ENCODE measurements at places on chromosomes 4 and X.

DNA sequence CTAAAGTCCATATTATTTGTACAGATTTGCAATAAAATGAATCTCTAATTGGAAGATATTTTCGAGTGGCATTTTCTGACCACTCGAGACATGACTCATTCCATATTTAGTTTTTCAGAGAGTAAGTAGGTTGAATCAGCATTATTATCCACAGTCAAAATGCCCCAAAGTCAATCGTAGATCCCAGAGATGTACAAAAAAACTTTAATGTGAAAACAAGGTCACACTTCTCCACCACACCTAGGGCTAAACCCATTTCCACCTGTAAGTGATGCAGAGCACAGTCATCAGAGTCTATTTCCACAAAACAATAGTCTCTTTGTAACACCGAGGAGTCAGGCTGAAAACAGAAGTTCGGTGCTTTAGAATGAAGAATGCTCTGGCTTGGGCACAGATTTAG, 117.1 kb upstream of the TENM3 start:
- no peak for DNase-seq

DNA sequence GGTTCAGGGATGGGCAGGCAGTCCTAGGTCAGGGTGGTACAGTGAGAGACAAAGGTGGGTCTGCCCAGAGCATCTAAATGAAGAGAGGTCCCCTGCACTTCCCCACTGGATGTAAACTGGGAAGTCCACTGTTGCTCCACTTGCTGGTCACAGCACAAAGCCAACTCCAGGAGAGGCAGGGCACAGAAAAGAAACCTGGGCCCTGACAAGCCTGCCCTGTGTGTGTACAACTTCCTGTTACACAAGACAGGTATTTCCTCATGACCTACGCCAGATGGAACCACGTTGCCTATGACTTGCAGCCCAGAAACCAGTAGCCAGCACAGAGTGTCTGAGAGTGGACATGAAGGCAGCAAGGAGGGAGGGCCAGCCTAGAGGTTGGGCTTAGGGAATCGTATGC, 161.8 kb downstream of the SH3KBP1 start:
- no peak for DNase-seq

GRCh38 chr4:147968641-147969040, 236.8 kb downstream of the ARHGAP10 start:
- DNase-seq: no peak

- DNase-seq: no peak
Observed at GRCh38 chr4:84985952-84986351, 19.5 kb upstream of the WDFY3 start.

DNA sequence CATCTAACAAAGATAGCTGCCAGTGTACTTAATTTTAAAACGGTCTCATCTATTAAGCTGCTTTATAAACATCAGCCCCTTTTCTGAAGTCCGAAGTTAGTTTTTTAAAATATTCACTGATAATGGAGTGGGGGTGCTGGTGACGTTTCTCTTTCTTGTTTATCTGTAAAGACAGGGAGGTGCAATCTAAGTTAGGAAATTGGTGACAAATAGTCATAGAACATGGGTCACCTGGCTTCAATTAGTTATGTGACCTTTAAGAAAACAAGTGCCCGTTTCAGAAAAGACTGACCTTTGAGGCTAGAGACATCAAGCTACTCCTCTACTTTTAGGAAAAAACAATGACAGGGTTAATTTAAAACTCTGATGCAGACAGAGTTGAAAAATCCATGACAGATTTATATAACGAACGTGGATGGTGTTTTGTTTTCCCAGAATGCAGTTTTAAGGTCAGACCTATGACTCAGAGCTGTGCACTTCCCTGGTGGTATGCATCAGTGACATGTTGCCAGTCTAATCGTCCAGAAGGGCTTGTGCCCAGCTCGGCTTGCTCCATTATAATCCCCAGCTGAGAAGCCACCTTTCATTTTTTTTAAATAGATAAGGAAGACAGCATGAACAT, 38.2 kb downstream of the FHL1 start:
- no peak for DNase-seq

GRCh38 chrX:134998246-134998645, 7.5 kb downstream of the SMIM10 start:
- no peak for DNase-seq

DNA sequence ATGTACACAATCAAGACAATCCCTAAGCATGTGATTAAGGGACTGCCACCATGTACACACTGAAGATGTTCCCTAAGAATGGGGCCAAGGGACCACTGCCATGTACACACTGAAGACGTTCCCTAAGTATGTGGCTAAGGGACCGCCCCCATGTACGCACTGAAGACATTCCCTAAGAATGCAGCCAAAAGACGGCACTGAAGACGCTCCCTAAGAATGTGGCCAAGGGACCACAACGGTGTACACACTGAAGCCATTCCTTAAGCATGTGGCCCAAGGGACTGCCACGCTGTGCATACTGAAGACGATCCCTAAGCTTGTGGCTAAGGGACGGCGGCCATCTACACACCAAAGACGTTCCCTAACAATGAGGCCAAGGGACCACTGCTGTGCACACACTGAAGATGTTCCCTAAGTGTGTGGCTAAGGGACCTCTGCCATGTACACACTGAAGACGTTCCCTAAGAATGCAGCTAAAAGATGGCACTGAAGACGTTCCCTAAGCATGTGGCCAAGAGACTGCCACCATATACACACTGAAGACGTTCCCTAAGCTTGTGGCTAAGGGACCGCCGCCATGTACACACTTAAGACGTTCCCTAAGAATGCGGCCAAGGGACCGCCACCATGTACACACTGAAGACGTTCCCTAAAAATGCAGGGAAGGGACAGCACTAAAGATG, 26.4 kb downstream of the DHRSX start:
- DNase-seq: no peak

- no peak for DNase-seq
Observed at GRCh38 chr4:118683513-118683912, 1.7 kb upstream of the METTL14 start.

DNA sequence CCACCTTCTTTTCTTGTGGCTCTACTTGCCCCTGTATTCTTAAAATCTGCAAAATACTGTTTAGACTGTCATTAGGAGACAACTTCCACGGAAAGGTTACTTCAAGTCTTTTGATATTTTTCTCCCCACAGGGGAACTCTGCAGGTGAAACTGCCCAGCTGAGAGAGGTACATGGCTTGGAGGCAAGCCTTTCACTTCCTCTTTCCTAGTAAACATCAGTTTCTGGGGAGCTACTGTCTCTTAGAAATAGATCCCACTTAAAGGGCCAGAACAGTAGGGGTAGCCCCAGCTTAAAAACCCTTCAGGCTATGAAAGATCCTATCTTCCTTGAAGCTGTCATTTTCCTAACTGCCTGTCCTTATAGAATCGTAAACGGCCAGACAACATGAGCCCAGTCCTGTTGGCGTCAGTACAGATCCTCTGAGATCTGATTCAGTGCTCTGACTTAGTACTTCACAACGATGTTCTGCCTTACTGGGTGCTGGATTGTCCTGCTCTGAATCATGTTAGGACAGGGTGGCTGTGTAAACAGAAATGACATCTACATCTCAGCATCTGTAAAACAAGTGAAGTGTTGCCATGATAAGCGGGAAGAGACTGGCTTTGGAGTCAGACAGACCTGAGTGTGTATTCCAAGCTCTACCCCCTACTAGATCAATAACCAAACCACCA, 102.1 kb downstream of the ITIH6 start:
- no peak for DNase-seq

DNA sequence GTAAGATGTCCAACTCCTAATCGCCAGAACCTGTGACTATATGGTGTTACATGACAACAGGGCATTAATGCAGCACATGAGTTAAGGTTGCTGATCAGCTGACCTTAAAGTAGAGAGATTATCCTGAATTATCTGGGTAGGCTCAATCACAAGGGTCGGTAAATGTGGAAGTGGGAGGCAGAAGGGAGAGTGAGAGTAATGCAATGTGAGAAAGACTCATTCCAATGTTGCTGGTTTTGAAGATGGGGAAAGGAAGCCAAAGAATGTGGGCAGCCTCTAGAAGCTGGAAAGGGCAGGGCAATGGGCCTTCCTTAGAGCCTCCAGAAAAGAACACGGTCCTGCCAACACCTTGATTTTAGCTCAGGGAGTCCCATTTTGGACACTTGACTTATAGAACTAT, 67.4 kb downstream of the STX18 start:
- no peak for DNase-seq

- no peak for DNase-seq
Observed at GRCh38 chrX:123731258-123731986, 1.4 kb downstream of the THOC2 start.

Measured in stimulated activated CD4-positive, alpha-beta T cell treated with anti-CD3 and anti-CD28 coated beads, TNF-alpha, amount 100 ng/mL, for 1 hour (primary cell).